ENCODE measurements at places on chromosomes 4 and X.

- no peak for DNase-seq
These were observed 47.5 kb upstream of the KLHL13 start for GRCh38 chrX:118164138-118164537.

DNA sequence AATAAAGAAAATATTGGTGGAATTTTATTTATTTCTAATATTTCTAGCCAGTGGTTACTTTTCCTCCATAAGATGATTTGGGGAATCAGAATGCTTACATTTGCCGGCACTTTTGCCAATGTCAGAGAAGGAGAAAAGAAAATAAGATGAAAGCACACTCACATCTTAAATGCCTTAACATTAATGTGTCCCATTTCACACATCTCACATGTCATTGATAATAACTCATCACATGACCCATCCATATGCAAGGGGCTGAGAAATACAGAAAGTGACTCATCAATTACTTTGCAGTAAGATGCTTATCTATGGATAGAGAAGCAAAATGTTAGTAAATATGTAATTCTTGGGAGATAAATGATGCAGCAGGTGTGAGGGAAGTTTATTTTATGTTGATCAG is 1531.0 kb downstream of the PCDH7 start:
- no peak for DNase-seq

GRCh38 chr4:73674451-73674919 is 54.2 kb upstream of the RASSF6 start:
- DNase-seq = no peak

DNA sequence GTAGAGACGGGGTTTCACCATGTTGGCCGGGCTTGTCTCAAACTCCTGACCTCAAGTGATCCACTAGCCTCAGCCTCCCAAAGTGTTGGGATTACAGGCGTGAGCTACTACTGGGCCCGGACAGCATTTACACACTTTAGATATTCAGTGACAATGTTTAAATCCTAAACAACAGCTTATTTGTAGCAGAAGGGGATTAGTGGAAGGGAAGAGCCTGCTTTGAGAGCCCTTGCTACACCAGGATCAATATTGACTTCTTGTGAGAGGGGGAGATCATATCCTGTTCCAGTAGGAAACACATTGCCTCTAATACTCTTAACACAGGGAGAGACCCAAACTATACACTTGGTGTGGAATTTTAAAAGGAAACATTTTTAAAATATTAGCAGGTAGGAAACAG is 7.1 kb downstream of the MGST2 start:
- DNase-seq = no peak

GRCh38 chrX:98795636-98796035 is 1614.4 kb downstream of the PCDH19 start:
- no peak for DNase-seq

GRCh38 chr4:118981839-118982381 is 93.3 kb downstream of the SYNPO2 start:
- peak; percentile 32 for DNase-seq

Measured in hematopoietic multipotent progenitor cell treated with erythropoietin and hydrocortisone succinate and interleukin-3 and kit ligand, for 17 days (in vitro differentiated cells).